Activated T-helper 2 cell treated with anti-CD3 and anti-CD28 coated beads, Interferon-gamma antibody, Interleukin-2, Interleukin-4, amounts not matched to agents 10 μg/mL and 5 μg/mL and 100 μg/mL, durations not matched to agents 14 hours and 24 hours and 36 hours (primary cell): ENCODE measurements at places on chromosomes 1 and 21.
A peak's percentile ranks its signal among the peaks of the same experiment; 100 is the strongest.

DNA sequence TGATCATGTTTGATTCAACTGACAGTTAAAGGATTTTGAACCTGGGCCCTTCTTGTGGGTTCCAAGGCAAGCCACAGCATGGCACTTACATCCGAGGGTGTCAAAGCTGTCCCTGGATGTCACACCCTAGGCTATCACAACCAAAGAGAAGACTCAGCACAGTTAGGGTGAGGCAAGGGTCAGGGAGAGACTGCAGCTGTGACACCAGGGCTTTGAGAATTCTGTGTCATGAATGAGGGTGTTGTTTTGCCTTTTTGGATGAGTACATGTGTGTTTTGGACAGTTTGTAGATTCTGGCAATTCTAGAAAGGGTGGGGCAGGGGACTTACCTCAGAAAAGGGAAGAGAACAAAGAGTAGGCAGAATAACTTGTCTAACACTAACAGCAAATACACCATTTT lies 37.8 kb upstream of the ZNF326 start:
- DNase-seq, result peak; percentile 32

DNA sequence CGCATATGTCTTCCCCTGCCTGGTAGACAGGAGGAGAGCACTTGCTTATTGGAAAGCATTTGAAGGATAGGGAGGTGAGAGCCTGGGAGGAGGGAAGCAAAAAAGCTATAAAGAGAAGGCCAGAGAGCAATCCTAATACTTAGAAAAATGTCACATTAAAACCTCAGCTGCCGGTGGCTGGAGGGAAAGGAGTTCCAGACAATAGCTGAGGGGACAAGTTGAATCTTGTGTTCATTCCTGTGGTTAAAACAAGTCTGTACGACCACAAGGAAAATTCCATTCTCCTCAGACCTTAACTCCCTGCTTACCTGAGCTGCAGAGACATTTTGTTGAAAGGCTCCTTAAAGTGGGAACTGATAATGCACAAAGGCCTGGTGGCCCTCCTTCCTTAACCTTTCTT lies 218.8 kb upstream of the CAMK1G start:
- no peak for DNase-seq

DNA sequence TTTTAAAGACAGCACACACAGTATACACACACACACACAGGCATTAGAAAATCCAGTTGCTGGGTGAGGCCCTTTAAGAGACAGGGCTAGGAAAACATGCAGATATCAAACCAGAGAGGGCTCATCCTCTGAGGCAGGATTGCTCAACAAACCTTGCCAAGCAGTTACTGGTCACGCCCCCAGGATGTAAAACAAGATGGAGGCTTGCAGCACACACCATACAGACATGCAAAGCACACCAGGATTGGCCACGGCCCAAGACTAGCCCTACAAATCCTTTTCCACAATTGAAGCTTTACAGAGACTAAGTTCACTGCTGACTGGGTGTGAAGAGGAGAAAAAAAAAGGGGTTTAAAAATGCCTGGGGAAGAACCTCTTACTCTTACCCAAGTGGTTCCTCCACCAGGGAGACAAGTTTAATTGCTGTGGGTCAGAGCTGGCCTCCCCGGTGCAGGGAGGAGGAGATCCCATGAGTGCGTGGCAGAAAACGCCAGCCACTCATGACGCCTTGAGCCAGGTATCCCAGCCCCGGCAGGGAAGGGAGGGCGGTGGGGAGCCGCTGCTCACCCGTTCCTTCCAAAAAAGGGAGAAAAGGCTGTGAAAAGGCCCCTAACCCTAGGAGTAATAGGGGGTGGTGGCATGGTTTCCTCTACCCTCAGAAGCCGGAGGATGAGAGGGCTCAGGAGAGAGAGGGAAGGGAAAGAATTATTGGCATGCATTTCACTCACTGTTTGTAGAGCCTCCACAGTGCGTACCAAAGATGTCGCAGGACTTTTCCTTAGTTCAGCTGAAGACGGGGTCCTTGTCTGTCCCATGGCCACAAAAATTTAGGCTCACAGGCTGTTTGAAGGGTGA lies 594.6 kb upstream of the ZP4 start:
- DNase-seq, result no peak

DNA sequence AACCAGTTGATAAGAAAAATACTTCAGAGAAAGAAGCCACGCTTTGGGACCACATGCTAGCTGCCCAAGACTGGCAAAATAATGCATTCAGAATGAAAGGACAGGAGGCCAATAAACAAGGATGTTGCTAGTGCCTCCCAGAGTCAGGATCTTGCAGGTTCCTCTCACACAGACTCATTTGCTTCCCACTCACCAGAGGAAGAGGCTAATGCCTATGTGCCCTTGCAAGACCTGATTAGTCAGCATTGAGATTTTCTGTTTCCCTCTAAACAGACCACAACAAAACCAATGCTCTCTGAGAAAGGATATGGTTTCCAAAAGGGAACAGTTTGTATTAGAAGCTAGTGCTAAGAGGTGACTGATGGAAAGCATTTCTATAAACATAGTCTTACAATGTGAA lies 85.7 kb downstream of the NRDC start:
- DNase-seq, result no peak

GRCh38 chr1:47547753-47548573 lies 110.1 kb downstream of the FOXD2 start:
- DNase-seq, result no peak

- no peak for DNase-seq
Observed at GRCh38 chr1:84166797-84167196, 22.7 kb downstream of the PRKACB start.

GRCh38 chr1:208164609-208165008 lies 79.6 kb downstream of the PLXNA2 start:
- DNase-seq, result no peak

DNA sequence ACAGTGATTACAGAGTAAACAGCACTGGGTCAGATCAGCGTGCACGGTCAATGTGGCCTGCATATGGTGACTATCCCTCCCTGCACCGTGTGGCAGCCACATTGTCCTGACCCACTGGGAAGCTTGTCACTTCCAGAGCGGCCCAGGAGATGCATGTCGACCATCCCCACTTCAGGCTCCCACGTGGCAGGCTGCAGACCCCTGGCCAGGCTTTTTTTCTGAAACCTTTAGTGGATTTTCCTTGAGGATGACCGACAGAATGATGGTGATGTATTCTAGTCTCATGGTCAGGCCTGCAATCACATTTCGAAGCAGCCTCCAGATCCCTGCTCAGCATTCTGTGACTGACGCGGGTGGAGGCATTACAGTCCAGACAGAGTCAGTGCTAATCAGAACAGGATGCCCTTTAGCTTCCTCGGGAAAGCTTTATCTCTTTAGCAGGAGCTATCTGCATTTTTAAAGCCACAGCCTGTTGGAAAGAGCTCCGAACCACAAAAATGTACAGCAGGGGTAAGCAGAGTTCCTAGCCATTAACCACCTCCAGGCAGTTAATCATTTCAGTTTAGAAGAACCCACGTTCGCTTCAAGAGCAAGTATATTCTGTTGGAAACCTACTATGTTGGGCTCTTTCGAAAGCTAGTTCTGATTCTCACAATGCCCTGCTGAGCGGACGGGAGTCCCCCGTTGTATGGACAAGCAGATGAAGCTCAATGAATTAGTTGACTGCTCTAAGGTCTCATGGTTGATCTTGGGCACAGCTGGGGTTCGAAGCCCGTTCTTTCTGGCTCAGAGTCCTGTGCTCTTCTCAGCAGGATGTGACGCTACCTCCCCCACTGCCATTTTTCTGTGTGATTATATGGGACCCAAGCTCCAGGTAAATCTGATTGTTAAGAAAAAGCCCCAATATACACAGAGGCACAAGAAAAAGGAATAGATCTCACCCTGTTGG lies 56.5 kb downstream of the IRF2BP2 start:
- DNase-seq, result no peak

- DNase-seq, result no peak
Observed at GRCh38 chr1:82226186-82226505, 425.4 kb downstream of the ADGRL2 start.

GRCh38 chr1:101026430-101026788 lies 825 bp upstream of the DPH5 start:
- DNase-seq, result no peak

DNA sequence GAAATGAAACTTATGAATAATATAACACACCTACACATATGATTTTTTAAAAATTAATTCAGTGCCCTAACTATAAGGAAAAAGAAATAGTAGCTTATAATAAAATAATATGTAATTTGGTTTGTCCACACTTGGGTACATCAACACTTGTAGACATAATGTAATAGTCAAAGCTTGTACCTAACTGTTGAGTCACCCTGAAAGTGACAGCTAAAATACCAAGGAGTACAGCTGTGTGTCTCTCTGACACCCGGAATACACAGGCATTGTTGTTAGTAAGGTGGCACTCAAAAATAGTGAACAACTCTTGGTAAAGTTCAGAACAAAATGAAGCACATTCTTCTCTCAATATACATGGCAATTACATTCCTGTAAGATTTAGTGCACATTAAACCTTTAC lies 243.4 kb downstream of the TRABD2B start:
- DNase-seq, result no peak

GRCh38 chr21:16667395-16667794 lies 845.4 kb upstream of the CXADR start:
- no peak for DNase-seq

DNA sequence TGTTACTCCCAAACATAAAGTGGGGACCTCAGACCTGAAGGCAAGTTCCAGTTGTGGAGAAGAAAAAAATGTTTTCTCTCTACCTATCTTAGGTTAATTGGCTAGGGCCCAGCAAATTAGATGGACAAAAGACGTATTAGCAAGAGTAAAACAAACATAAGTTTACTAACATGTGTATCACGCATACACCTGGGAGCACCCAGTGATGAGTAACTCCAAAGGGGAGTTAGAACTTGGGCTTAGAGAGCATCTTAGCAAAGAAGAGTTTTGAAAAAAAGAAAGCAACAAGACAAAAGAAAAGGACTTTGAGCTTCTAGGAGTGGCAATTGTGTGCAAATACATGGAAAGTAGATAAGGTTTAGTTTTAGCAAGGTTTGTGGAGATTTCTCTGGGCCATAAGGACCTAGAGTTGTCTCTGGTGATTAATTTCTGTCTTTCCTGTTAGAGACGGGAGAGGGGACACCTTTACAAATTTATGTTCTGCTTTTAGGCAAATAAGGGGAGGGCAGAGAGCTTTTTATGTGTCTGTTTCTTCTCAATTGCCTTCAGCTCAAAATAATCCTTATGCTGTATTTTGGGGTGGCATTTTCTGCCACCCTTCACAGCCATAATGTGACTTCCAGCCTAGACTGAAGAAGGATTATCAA lies 76.7 kb upstream of the PTGFRN start:
- no peak for DNase-seq

DNA sequence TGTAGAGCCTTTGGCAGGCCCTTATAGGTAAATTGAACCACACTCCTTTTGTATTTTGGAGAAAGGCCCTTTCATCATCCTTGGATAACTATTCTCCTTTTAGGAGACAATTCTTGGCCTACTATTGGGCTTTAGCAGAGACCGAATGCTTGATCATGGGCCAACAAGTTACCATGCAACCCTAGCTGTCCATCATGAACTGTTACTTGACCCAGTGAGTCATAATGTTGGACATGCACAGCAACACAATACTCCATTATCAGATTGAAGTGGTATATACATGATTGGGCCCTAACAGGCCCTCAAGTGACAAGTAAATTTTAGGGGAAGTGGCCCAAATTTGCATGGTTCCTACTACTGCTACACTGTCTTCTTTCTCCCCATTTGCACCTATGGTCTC lies 84.4 kb downstream of the CATSPERE start:
- DNase-seq, result no peak

- DNase-seq, result no peak
Observed at GRCh38 chr1:25033828-25034705, 104.0 kb upstream of the RUNX3 start.

DNA sequence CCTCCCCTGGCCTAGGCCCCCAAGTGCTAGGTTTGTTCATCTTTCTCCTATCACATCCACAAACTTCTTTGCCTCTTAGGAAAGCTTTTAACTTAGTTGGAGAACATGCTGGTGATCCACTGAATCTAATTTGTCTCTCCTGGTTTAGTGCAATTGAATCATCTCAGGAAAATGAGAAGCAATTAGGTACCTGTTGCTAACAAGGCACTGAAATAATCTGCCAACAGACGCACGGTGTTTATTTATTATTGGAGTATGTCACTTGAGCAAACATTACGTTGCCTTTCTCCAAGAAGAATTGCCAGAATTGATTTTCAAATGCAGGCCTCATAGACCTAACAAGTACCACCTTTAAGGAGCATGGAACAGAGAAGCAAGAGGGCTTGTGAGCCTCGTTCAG lies 309.4 kb downstream of the NFIA start:
- DNase-seq, result no peak
